Ascending aorta (tissue), 2 donors: ENCODE measurements at places on chromosomes 4 and X.
A peak's percentile ranks its signal among the peaks of the same experiment; 100 is the strongest.

GRCh38 chr4:167964766-167965373, 127.5 kb upstream of the ANXA10 start:
- DNase-seq: no peak

- DNase-seq: no peak
Observed at GRCh38 chr4:119652998-119653397, 24.4 kb upstream of the PDE5A start.

- DNase-seq: no peak
Observed at GRCh38 chr4:171035909-171036308, 777.3 kb upstream of the GALNTL6 start.

- no peak for DNase-seq
Observed at GRCh38 chr4:108695062-108695461, 44.7 kb downstream of the OSTC start.

GRCh38 chrX:103628386-103629317, at the start of gene TCEAL1:
Gene TCEAL1 (plus strand): TSS chrX:103628975. CDS start chrX:103629917, 942 bp downstream.
- DNase-seq: no peak

- no peak for DNase-seq
Observed at GRCh38 chr4:147583876-147584275, 33.3 kb upstream of the TMEM184C start.

DNA sequence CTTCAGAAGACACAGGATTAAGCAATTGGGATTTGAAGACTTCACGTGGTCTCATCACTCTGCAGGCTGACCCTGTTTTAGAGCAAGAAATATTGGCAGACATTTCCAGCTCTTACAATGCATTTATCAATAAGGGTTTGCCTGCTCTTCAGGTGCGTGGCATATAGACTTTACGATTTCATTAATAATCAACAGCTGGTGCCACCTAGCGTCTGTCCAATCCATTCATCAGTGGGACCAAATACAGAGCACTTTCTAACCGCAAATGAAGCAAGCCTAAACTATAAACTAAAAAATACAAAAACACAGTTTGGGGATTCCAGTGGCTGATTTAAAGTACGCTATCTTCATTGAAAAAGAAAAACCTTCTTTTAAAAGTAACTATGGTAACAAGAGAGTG, 125.4 kb upstream of the DMD start:
- no peak for DNase-seq

GRCh38 chr4:73347497-73347896, 56.6 kb upstream of the ALB start:
- no peak for DNase-seq

DNA sequence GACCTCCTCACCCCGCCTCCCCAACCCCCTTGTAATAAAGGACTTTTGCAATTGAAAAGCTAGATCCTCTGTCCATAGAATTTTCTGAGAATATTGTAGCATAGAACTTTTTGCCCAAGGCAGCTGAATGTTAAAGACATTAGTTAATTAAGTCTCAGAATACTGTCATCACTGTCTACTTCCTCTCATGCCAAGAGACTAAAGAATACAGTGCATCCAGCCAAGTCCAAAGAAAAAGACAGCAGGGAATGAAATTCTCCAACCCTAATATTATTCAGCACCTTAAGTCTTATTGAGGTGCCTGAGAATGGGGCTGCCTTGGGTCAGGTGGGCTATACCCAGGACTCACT, 313.3 kb upstream of the GATB start:
- no peak for DNase-seq

GRCh38 chr4:54941994-54942552, 183.3 kb downstream of the KDR start:
- no peak for DNase-seq

DNA sequence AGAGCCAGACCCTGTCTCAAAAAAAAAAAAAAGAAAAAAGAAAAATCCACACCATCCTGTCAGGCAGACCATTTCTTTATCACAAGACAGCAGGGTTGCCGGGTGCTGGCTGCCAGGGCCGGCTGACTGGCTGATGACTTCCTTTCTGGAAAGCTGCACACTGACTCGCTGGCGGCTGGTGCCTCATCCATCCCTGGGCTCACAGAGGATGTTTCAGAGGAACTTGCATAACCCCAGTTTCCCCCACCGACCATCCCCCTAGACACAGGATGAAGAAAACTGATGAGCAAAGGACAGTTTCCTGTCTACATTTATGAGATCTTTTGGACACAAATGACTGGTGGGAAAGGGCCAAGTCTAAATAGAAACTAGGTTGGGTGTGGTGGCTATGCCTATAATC, 14.1 kb downstream of the HPSE start:
- DNase-seq: peak; percentile 48

- DNase-seq: no peak
Observed at GRCh38 chrX:9196961-9197640, 163.2 kb upstream of the FAM9B start.

DNA sequence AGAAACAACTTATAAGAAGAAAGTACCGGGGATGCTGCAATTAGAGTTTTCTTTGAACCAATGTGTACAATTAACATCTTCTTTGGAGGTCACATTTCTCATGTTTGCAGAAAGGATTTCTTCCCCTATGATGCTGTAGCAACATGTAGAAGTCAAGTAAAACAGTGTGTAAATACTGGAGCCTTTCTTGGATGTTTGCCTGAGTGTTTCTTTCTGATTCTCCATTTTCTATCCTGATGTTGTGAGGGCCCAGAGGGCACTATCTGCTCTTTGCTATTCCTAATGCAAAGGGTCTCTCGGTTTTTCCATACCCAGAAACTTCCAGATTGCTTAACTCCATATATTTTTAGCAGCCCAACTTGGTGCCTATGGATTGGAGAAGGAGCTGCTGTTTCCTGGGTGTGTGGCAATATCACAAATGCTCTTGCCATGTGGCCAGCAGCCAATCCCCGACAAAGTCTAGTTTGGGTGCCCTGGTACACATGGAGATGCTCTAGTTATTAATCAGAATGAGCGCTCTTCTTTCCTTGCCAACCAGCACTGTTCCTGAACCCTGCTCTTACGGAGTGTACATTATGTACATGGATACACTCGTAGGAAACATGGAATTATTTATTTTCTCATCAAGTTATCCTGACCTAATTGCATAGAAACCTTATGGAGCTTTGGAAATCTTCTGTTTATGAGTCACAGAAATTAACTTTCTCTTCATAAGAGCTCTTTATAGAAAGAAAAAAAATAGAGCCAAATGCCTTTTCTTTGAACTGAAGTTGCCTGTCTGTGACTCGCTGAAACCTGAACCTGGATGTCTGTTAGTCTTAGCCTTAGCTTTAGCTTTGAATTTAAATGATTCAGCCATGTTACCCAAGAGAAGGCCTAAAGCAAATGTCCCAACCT, 67.0 kb upstream of the GPC4 start:
- DNase-seq: no peak

DNA sequence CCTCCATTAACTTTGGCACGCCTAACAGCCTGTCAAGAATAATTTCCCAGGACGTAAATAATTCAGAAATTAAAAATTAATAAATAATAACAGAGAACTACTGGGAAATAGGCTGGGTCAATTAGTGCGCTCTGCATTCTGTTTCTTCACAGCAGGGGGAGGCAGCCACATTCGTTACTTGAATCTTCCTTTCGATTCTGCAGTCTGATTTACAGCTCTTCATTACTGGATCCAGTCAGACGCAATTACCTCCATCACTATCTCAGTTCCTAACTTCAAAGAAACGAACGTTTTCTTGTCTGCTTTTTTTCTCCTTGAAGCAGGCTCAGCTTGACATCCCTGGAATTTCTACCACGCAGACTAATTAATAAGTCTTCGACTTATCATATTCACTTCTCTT, 9.0 kb upstream of the RPL34 start:
- no peak for DNase-seq

GRCh38 chr4:84908876-84909275, 57.6 kb downstream of the WDFY3 start:
- no peak for DNase-seq

- no peak for DNase-seq
Observed at GRCh38 chrX:100405424-100405823, 4.6 kb downstream of the PCDH19 start.

- no peak for DNase-seq
Observed at GRCh38 chr4:114311787-114312186, 286.8 kb upstream of the UGT8 start.

- DNase-seq: no peak
Observed at GRCh38 chrX:11188664-11189063, 77.5 kb downstream of the HCCS start.

- DNase-seq: no peak
Observed at GRCh38 chr4:24003496-24003895, 113.6 kb upstream of the PPARGC1A start.

GRCh38 chr4:137740141-137740540, 207.8 kb upstream of the PCDH18 start:
- no peak for DNase-seq

- no peak for DNase-seq
Observed at GRCh38 chr4:186792728-186793366, 69.2 kb upstream of the FAT1 start.

- no peak for DNase-seq
Observed at GRCh38 chr4:90318193-90318592, 191.0 kb downstream of the CCSER1 start.

- DNase-seq: no peak
Observed at GRCh38 chr4:152564336-152564735, 28.4 kb upstream of the FBXW7 start.

DNA sequence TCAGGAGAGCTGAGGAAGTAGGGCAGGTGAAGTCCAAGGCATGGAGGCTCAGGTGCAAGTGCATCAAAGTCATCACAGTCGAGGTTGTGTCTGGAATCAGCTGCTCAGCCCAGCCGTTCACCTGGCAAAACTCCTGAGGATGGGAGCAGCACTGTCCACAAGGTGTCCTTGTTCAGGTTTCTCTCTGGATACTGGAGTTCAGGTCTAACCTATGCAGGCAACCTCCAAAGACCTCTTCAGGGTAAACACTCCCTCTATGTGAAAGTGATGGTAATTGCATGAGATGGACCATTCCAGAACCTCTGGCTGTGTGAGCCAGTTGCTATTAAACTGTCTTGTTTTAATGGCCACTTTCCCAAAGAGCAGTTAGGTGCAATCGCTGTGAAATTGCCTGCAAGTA, 120.2 kb upstream of the PSAPL1 start:
- DNase-seq: no peak

GRCh38 chrX:115560978-115561604, at the start of gene PLS3:
Gene PLS3 (plus strand): TSS chrX:115561174. CDS start chrX:115610251, 49,077 bp downstream.
- DNase-seq: peak; percentile 60

GRCh38 chr4:179595671-179596410, 2153.6 kb upstream of the AGA start:
- no peak for DNase-seq

DNA sequence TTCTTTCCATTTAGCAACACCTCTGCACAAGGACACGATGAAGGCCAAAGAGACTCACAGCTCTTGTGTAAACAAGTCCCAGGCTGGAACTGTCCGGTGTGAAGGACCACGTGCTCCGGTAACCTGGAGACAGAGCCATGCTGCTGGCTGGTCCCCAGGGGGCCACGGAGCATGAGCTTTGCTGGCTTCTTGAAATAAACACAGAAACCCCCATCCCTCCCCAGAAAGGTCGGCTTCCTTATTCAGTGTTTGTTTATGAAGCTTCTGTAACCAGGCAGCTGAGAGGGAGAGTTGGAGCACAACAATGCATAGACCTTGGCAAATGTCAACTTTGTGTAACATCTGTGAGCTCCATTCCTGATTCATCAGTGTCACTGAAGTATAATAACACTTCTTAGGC, 109.4 kb downstream of the GPR143 start:
- DNase-seq: no peak

DNA sequence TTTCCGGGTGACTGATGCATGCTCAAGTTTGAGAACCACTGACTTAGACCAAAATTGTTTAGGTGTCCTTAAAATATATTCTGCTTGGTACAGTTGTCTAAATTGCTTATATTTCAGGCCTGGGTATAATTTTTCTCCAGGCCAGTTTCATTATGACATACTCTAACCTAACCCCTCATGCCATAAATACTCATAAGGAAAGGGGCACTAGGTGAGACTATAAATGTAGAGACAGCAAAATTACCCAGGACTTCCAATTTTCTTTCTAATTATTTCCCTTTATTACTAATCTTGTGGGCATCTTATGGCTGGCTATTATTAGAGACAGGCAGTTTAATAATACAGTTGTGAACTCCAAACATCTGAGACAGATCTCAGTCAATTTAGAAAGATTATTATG, 150.2 kb downstream of the RRAGB start:
- no peak for DNase-seq

- DNase-seq: no peak
Observed at GRCh38 chr4:20773144-20773997, 73.1 kb downstream of the PACRGL start.

GRCh38 chrX:34270434-34270833, 138.3 kb upstream of the FAM47A start:
- DNase-seq: no peak
